ENCODE measurements at places on chromosomes 11 and 22. TPM values are rescaled to one million over a fixed set of nuclear protein-coding genes. Genes with fewer than 3 reads are reported as not detected.

Gene ART1
- 0.31 TPM for polyA plus RNA-seq

Gene TRIM21
- polyA plus RNA-seq, result 30.1 TPM

Gene KRTAP5-10
- polyA plus RNA-seq, result 0.18 TPM

Gene TALDO1
- 129 TPM for polyA plus RNA-seq

Gene PKNOX2
- polyA plus RNA-seq, result 18.1 TPM

Gene MUC2
- 0.01 TPM for polyA plus RNA-seq

DNA sequence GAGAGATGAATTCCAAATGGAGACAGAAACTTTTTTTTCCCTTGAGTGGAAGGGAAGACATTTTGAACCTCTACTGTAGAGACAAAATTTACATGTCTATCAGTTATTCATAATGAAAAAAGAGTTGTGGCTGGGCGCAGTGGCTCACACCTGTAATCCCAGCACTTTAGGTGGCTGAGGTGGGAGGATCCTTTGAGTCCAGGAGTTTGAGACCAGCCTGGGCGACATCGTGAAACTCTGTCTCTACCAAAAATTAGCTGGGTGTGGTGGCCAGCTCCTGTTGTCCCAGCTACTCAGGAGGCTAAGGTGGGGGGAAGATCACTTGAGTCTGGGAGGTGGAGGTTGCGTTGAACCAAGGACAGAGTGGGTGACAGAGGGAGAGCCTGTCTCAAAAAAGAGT is 4.1 kb downstream of the EED start:
- no peak for DNase-seq

GRCh38 chr22:42324990-42325710 is 54.7 kb upstream of the TCF20 start:
- DNase-seq, result no peak

DNA sequence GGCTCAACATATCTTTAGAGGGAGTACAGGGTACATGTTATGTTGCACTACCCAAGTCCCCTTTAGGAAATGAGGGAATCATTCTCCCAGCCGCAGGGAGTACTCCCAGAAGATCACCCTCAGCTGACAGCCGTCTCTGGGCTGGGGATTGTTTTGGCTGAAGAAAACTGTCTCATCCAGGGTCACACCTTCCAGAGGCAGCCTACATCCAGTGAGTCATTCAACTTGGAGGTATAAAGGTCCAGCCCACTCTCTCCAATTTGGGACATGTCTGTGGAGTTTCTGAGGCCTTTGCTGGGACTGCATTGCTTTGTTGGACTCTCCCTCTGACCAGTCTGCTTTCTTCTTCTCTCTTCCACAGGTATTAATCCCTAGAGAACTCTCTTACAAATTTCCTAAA is 42.1 kb downstream of the RASSF10 start:
- no peak for DNase-seq

DNA sequence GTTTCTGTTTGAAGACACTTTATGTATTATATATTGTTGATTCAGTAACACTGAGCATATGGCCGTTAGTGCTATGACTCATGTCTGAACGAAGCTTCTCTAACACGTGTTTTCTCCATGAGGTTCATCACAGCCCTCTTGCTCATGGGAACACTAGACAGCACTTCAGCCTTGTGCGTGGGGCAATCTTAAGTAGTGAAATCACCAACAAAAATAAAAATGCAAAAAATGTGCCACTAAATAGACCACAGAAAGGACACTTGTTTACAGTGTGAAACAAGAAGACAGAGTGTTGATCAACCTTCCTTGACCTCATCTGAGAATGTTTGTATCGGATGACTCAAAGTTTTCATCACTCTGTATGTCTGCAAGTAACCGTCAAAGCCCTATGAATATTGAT is 94.5 kb downstream of the FDX1 start:
- DNase-seq, result no peak

GRCh38 chr11:105573091-105573490 is 36.8 kb upstream of the GRIA4 start:
- no peak for DNase-seq

- DNase-seq, result no peak
These were observed 603 bp downstream of the ESRRA start for GRCh38 chr11:64305691-64306562.

GRCh38 chr11:11318961-11319360 is 34.1 kb downstream of the CSNK2A3 start:
- no peak for DNase-seq

GRCh38 chr11:32266601-32267000 is 168.7 kb downstream of the WT1 start:
- no peak for DNase-seq

DNA sequence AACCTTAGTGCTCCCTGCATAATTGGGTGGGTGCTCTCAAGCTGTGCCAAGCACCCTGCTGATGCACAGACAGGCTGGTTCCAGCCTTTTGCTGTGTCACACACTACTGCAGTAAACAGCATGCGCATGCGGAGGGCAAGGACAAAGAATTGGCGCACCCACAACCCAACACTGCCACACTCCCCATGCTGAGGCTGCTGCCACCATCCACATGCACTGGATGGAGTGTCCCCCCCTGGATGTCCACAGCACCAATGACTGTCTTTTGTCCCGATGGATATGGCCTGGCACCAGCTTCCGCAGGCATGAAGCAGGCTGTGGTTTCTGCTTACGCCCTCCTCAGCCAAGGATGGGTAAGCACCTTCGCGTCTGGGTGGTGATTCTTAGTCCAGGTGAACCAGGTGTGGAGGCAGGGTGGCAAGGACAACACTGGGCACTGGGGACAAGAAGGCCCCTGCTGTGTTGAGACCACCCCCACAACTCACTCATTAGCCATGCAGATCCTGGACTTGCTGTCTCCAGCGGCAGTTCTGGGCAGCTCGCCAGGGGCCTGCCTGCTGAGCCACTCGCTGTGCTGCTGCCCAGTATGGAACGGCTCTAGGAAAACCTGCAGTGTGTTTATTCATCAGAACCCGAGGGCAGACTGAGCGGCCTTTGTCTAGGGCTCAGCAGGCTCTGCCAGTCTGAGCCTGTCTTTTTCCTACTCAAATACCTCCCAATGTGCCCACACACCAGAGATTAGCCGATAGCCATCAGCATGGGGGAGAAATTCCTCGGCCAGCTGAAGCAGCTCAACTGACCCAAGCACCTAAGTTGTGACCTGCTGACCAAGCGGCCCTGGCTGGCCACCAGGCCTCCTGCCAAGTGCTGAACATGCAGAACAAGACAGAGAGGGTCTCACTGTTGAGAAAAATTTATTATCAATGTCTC is 8.2 kb upstream of the NAP1L4 start:
- DNase-seq, result peak; percentile 64

- DNase-seq, result no peak
These were observed 11.5 kb upstream of the YWHAH start for GRCh38 chr22:31932863-31933262.

DNA sequence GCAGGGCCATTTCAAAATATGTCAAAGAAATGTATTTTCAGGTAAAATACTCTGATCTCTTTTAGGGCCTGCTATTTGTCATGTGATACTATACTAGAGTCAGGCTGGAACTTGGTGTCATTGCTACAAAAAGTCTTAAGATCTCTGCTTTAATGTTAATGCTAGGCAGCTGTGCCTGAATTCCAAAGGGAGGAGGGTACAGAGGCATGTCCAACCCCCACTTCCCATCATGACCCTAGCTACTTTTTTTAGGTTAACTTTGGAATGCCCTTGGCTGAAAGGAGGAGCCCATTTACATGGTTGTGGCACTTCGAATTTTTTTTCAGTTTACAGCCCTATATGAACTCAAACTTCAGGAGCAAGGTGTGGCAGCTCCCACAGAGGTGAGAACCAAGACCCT is 58.1 kb downstream of the OSBP2 start:
- no peak for DNase-seq

DNA sequence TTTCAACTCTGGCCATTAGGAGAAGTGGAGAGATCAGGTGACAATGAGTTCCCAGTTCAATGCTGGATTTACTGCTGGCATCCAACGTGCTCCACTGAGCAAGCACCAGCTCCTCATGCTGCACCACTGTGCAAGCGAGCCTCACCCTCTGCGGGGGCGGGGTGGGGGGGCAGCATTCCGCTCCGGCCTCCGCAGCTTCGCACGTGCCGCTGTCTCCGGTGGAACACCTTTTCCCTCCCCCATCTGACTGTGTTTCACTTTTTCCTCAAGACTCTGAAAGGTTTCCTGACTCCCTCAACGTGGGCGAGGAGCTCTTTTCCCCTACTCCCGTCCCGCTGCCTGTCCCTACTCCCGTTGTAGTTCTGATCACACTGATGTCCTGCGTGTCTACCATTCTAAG is 835 bp upstream of the RHOD start:
- no peak for DNase-seq

GRCh38 chr11:112555491-112556364 is 295.1 kb upstream of the PLET1 start:
- peak; percentile 25 for DNase-seq

DNA sequence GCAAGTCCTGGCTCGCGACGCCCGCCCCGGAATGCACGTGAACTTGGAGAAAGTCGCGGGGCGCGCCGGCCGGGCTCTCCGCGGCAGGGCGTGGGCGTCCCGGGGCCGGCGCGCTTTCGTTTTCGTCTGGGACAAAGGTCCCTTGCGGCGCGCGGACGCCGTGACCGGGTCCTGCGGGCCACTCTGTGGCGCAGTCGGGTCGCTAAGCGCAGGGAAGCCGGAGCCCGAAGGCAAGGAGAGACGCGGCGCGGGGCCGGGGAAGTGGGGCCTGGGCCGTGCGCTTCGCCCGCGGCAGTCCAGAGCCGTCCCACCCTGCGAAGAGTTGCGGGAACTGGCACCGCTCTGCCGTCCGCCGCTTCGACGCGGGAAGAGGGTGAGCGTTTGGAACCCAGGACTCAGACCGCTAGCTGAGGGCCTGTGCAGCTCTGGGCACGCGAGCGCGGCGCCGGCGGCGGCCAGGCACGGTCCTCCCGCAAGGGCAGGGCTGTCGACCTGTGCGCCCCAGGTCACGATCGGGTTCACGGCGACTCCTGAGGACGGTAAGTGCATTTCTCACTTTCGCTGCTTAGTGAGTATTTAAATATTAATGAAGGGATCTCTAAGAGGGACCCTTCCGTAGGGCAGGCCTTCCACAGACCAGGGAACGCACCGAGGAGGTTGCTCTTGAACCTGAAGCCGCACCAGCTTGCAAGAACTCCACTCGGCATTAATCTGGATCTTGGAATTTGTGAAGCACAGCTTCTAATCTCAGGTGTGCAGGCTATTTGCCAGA is 78.0 kb upstream of the PPARA start:
- DNase-seq, result no peak

- DNase-seq, result peak; percentile 23
These were observed 1.0 kb downstream of the RTN3 start for GRCh38 chr11:63682066-63683021.

- DNase-seq, result no peak
These were observed 98.9 kb upstream of the SLC5A12 start for GRCh38 chr11:26820739-26821138.

DNA sequence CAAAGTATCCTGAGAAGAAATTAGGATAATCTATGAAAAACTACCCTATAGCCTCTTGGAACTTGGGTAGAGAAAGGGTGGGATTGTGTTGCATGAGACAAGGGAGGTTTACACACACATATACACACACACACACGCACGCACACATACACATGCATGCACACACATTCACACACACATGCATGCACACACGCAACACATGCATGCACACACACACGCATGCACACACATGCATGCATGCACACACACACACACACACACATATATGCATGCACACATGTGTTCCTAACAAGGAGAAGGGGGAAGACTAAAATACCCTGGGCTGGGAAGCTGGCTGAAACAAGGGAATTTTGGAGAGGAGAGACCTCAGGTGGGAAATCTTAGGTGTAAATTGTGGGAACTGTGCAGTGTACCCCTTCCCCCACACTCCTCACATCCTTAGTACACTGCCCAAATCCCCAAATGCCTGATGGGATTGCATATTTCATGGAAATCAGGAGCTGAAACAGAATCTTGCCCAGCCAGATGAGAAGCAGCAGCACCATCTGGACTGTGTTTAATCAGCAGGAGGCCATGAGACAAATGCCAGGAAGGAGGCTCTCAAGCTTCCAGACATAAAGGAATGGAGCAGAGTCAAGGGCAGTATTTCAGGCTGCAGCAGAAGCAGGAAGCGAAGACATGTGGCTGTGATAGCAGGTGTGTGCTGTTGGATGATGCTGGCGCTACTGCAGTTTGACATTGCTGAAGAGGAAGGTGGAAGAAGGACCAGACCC is 14.6 kb upstream of the POLD3 start:
- DNase-seq, result no peak
